ENCODE measurements at places on chromosomes 16 and 17. TPM values are rescaled to one million over a fixed set of nuclear protein-coding genes. Genes with fewer than 3 reads are reported as not detected.

GRCh38 chr17:81837641-81838040 is 2.8 kb upstream of the PPP1R27 start:
- DNase-seq = no peak

DNA sequence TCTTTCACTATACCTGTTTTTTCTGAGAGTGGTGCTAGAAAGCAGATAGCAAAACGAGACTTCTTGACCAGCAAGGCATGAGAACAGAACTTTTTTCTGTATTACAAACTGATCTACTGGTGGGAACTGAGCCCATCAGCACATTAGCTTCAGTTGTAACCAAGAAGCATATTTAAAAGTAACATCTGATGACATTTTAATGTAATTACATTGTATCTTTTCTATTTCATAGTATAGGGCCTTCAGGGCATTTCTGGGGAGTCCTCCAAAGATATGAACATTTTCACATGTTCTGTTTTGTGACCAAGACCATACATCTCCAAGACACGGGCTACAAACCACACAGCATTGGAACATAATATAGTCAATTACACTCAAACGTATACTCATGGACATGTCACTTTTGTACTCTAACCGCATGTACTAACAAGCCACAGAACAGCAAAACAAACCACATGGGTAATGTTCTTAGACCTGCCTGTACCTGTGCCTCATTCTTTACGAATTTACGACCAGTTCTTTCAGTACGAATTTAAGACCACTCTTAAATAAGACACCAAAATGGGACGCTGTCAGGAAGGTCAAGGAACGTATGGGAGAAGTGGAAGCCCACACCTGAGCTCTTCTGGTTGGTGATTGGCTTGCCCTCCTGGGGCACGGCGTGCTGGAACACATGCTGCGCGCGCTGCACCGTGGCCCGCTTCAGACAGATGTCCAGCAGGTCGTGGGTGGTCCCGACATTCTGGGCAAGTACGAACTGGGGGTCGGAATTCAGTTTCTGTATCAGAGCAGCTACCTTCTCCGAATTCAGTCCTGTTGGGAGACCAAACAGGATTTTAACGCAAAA is 825 bp downstream of the BLMH start:
- peak; percentile 46 for DNase-seq

- no peak for DNase-seq
Observed at GRCh38 chr16:58458606-58459343, 41.2 kb upstream of the NDRG4 start.

DNA sequence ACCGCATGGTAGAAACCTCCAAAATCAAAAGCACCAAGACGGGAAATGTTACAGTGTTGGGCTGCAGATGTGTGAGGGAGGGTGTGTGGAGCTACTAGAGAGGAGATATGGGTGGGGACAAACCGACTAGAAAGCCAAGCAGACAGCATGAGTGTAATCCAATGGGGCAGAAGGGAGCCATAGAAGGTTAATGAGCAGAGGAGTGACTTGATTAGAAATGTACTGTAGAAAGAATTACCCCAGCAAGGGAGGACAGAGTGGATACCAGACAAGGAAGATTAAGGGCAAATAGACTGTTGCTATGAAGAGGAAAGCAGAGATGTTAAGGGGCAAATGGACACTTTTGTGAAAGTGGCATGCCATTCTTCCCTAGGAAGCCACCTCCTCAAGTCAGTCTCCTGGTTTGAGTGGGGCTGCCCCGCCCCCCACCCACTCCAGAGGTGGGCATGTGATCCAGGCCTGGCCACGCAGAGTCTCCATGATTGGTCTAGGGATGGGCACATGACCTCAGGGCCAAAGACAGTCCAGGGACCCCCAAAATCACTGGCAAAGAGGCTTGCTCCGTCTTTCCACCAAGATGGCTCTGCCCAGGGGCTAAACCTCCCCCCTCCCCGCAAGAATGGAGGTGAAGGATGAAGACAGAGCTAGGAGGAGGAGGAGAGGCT is 4.3 kb downstream of the COTL1 start:
- DNase-seq = no peak

DNAI2 gene
- total RNA-seq = 14.2 TPM

GPR179 gene
- total RNA-seq = 0.17 TPM

DPEP3 gene
- 0.51 TPM for total RNA-seq

TSNAXIP1 gene
- 5.0 TPM for total RNA-seq

ESRP2 gene
- 65.5 TPM for total RNA-seq

P3H4 gene
- total RNA-seq = 13.2 TPM
